ENCODE measurements at places on chromosomes 11 and 22. TPM values are rescaled to one million over a fixed set of nuclear protein-coding genes. Genes with fewer than 3 reads are reported as not detected.
A peak's percentile ranks its signal among the peaks of the same experiment; 100 is the strongest.

DNA sequence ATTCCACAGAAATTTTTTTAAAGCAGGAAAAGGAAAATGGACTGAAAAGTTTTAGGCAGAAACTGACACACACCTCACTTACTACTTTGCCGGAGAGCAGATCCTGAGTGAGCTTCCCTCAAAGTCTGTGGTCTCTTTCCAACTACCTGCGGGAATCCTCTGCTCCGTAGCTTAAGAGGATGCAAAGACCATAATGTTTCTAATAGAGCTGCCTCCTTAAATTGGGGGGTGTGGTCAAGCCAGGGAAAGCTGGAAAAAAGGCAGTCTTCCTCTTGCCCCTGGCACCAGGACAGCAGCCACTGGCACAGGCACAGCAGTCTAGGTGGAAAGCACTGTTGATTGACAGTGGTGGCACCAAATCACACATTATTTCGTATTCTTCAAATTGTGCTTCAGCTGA lies at the start of gene ETS1:
Gene ETS1, minus strand, starts transcription at position 144 of the 400 bp plus-strand sequence. CDS start 14,428 bp downstream, outside the sequence.
- no peak for DNase-seq

DNA sequence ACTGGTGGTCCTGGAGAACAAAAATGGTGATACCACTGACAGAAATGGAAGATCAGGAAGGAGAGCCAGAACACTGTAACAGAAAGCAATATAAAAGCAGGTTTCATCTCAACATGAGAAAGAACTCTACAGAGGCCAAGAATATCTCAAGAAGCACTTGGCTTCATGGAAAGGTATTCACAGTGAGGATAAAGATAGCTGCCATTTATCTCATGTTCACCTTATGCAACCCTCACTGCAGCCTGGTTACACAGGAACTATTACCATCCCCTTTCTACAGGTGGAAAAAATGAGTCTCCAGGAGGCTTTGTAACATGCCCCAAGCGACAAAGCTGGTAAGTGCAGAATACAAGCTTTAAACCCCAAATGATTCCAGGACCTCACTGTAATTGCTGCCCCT lies 606.1 kb upstream of the CADM1 start:
- DNase-seq = no peak

DNA sequence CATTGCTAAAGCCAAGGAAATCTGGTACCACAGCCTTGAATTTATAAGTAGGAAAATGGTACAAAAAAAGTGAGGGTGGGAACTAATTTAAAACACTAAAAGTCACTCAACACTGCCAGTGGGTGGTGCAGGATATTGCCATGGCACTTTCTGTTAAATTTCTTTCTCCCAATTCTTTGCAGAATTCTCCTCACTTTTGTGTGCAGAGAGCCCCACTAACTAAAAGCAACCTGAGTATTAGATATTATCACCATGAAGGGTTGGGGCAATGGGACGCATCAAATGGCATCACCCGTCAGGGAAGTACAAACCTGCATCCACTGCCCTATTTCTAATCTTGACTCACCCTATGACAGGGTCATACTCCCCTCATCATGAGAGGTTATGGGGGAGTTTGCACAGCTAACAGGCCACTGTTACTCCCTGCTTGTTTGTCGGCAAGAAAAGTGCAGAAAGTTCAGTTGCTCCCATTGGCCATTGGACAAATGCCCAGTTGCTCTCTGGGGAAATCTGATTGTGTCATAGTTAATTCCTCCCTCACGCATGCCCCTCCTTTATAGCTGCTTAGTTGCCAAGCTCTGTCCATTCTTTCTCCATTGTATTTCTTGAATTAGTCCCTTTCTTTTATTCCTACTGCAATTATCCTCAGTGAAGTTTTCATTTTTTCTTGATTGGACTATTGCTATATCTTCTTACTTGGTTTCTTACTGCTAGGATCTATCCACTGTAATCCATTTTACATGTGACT lies 93.8 kb upstream of the BLID start:
- no peak for DNase-seq

DNA sequence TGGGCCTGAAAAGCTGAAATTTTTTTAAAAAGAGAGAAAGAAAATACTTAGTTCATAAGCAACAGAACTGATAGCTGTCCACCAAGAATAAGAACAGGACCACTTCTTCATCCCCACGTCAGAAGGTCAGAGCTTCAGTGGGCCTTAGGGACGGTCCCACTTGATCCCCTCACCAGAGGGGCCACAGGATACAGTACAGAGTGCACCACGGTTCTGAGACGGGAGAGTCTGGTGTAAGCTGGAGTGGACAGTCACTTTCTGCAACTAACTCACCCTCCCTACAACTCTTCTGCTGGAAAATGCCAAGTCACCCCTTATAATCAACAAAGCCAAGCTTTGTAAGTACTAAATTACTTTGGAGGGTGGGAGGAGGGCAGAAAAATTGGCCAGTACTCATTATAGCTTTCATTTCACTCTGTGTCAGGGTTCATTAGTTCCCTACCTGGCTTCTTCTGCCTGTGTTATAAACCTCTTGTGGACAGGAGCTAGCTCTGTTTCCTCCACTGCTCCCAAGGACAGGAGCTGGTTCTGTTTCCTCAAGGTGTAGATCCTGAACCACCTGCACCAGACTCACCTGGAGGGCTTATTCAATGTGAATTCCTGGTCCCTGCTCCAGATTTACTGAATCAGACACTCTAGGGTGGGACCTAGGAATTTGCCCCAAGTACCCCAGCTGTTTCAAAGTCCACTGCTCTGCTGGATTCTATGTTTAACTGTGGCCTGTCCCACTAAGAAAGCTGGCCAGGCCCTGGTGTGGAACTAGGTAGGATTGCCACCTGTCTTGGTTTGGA lies 39.6 kb downstream of the SCGB1A1 start:
- no peak for DNase-seq

- DNase-seq = no peak
These were observed 78.7 kb upstream of the CCND1 start for GRCh38 chr11:69562302-69562701.

DNA sequence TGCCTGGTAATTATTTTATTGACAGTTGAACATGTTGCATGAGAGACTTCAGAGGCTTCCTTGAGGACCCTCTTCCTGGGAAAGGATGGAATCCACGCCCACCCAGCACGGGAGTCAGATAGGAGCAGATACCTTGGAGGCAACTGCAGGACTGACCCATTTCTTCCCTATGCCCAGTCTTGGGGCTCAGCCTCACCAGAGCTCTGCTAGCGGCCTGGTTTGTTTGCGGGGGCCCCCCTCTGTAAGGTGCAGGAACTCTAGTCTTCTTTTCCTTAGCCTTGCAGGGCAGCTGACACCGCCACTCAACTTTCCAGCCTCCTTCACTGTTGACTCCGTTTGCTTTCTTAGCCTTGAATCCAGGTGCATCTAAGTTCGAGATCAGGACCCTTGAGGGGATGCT lies 1032.8 kb downstream of the BRD1 start:
- no peak for DNase-seq

GRCh38 chr22:37218771-37219411 lies 6.6 kb upstream of the SSTR3 start:
- DNase-seq = peak; percentile 67

DNA sequence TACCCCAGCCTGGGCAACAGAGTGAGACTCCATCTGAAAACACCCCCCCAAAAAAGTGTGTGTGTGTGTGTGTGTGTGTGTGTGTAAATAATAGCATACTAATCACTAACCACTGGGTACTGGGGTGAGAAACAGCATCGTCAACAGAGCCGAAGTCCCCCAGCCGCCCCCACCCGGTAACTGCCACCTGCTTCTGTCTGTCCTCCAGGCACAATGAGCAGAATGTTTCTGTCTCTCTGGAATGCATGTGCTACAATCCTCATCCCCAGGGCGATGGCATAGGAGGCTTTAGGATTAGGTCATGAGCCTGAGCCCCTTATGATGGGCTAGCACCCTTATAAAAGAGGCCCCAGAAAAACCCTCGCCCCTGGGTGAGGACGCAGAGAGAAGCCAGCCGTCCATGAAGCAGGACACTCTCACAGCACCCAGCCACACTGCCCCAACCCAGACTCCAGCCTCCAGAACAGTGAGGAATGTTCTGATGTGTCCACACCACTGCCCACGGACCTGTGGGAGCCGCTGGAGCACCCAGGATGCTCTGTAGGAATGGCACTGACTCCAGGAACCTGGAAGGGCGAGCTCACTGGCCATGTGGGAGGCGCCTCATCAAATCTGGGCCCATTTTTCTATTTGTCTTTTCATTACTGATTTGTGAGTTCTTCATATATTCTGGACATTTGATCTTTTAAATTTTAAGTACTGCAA lies 9.9 kb downstream of the TTLL8 start:
- DNase-seq = no peak

GRCh38 chr11:124846070-124846673 lies 19.1 kb upstream of the ROBO3 start:
- no peak for DNase-seq

P2RY2 gene
- total RNA-seq = not detected

OR2AT4 gene
- not detected for total RNA-seq

Measured in activated T-cell treated with anti-CD3 and anti-CD28 coated beads, Interleukin-2, amount 50 U/mL, for 72 hours (primary cell).